ENCODE measurements at places on chromosomes 3 and 15. TPM values are rescaled to one million over a fixed set of nuclear protein-coding genes. Genes with fewer than 3 reads are reported as not detected.

- no peak for DNase-seq
Measured at GRCh38 chr15:78007211-78007931, 70.1 kb downstream of the TBC1D2B start.

- DNase-seq: peak; percentile 67
Measured at GRCh38 chr3:15860014-15860934, 62.5 kb upstream of the ANKRD28 start.

DNA sequence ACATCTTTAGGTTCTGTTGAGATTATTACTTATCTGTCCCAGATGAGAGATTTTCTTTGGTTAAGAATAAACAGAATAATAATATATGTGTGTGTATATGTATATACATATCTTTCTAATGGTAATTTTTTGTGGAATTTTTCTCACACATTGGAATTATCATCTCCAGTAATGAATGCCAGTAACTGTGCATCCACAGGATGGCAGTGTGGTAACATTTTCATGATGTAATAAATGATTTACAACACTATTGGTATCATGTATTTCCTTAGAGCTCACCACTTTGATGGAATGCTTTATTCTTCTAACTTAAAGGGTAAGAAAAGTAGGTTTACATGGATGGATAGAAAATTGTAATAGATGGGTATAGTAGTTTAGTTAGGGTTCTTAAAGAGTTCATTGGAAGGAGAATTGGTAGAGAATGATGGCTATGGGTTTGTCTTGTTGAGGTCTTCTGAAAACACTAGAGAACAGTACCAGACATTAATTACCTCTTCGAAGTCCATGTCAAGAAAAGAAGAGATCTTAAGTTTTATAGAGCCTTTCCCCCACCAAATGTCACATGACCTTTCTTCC is 78.1 kb downstream of the STT3B start:
- peak; percentile 72 for DNase-seq

- DNase-seq: no peak
Measured at GRCh38 chr3:61913701-61914100, 352.3 kb downstream of the PTPRG start.

DNA sequence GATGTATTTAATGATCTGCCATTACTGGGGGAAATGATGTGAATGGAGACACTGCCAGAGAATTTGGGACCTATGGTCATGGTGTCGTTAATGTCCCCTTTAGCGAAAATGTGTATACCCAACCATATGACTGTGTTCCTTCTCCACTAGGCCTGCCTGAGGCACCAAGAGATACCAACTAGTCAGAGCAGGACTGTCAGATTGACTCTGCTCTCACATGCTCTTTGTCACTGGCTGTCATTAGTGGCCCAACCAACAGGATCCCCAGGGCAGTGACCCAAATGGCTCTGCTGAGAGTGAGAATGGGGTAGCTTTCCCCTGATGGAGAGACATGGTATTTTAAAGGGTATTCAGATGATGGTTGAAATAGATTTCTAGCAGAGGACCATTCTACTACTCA is 2.8 kb downstream of the TAGLN3 start:
- DNase-seq: no peak

GRCh38 chr3:181699171-181699903 is 12.4 kb upstream of the SOX2 start:
- DNase-seq: no peak

DNA sequence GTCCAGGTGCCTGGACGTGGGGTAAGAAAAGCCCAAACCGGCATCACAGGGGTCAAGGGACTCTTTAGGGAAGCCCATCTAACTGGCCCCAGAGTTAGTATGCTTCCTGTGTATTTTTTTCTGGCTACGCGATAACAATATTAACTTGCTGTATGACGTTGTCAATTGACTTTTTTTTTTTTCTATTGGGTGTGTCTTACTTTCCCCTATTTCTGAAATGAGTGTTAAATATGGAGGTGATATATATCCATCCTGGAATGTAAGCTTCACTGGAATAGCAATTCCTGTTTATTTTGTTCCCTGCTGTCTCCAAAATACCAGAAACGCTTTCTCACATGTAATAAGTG is 598 bp upstream of the GMNC start:
- peak; percentile 1 for DNase-seq

- DNase-seq: no peak
Measured at GRCh38 chr15:29645841-29646240, 176.4 kb downstream of the TJP1 start.

GRCh38 chr3:168495270-168495669 is 399.5 kb upstream of the GOLIM4 start:
- no peak for DNase-seq

GRCh38 chr3:185069037-185070030 is 83.5 kb downstream of the C3orf70 start:
- DNase-seq: no peak

DNA sequence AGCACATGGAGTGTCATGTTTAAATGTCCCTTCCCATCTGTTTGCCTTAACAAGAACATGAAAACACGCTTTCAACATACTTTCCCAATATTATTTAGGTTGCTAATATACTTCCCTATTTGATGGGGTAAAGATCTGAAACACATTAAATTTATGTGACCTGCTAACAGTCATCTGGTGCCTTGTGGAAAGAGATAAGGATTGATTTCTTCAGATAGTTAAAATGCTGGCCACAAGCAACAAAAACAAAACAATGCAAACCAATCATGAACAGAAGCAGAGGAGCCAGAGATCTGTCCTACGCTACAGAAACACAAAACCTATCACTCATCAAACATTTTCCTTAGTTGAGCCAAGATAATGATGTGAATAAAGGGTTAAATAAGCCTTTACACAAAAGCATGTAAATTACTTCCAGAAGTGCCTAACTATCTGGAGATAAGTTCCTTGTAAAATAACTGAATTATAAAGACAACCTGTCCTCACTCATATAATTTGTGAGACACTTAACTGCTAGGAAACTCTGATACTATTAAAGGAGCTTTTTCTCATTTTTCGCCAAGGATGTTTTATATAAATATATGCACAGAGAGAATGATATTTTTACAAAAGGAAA is 109.9 kb downstream of the NSUN3 start:
- no peak for DNase-seq

GRCh38 chr3:43071313-43071893 is 34.5 kb downstream of the POMGNT2 start:
- no peak for DNase-seq

The COMMD4 gene
- total RNA-seq: 61.7 TPM

The PP2D1 gene
- not detected for total RNA-seq

The OPA1 gene
- total RNA-seq: 81.2 TPM

The HTR3E gene
- not detected for total RNA-seq

The SLC6A1 gene
- not detected for total RNA-seq

The GPR160 gene
- under 0.01 TPM for total RNA-seq

The P2RY1 gene
- total RNA-seq: 0.32 TPM

The GP9 gene
- total RNA-seq: not detected

The WDR76 gene
- 17.7 TPM for total RNA-seq
